ENCODE measurements at places on chromosomes 3 and 15. TPM values are rescaled to one million over a fixed set of nuclear protein-coding genes. Genes with fewer than 3 reads are reported as not detected.
A peak's percentile ranks its signal among the peaks of the same experiment; 100 is the strongest.

DNA sequence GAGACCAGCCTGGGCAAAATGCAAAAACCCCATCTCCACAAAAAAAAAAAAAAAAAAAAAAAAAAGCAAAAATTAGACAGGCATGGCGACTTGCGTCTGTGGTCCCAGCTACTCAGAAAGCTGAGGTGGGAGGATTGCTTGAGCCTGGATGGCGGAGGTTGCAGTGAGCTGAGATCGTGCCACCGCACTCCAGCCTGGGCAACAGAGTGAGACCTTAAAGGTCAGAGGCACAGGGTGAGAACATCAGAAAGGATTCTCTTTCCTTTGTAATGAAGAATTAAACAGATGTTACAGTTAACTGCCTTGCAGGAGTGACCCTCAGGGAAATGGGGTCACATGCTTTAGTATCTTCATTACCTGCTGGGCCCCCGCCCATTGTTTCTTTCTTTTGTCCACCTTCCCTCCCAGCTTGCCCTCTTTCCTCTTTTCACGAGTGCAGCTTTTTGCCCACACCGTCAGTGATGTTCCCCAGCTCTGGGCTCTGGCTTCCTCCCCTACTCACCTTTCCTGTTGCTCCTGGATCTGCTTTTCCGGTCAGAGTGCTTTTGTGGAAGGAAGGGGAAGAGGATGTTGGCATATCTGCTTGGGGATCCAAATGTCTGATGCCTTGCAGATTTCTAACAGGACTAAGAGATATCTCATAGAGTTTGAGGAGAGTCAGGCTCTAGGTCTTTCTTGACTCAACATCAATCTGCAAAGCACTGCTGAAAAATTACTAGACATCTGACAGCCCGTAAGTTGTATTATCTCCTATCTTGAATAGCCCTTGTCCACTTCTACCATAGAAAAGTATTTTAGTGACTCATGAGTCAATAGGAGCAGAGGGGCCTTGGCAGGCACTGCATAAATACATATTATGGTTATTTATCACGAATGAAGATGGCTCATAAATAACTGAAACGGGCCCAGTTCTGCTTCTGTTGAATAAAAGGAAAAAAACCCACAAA, 35.6 kb upstream of the NDUFB4 start:
- DNase-seq, result no peak
- H3K4me1 ChIP-seq, result no peaks in the 10 kb centered on the region
- no peak overlapping the region for H3K4me3 ChIP-seq
- no peaks in the 10 kb centered on the region for H3K27me3 ChIP-seq
- no peaks in the 10 kb centered on the region for H3K36me3 ChIP-seq

DNA sequence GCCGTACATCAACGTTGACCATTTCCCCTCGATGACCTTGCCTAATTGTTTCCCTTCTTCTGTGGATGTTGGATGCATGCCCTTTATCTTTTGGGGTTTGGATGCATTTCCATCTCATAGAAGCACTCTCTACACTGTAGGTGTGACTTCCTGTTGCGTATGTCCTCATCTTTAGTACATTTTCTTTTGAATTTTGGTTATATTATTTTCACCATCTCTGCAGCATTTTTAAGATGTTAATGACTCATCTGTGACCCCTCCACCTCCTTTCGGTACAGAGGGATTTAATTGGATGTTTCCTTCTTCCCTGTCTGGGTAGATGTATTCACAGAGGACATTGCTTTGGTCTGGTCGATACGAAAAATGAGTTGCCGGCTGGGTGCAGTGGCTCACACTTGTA, 172.1 kb downstream of the APBA2 start:
- H3K4me3 ChIP-seq, result no peak overlapping the region
- DNase-seq, result no peak
- H3K27me3 ChIP-seq, result no peaks in the 10 kb centered on the region
- no peak overlapping the region for H3K27ac ChIP-seq
- H3K4me1 ChIP-seq, result no peaks in the 10 kb centered on the region
- H3K36me3 ChIP-seq, result no peaks in the 10 kb centered on the region

- no peaks in the 10 kb centered on the region for H3K27me3 ChIP-seq
- H3K36me3 ChIP-seq, result no peaks in the 10 kb centered on the region
- no peak overlapping the region for H3K4me3 ChIP-seq
Measured at GRCh38 chr15:53665930-53666329, 93.5 kb downstream of the WDR72 start.

DNA sequence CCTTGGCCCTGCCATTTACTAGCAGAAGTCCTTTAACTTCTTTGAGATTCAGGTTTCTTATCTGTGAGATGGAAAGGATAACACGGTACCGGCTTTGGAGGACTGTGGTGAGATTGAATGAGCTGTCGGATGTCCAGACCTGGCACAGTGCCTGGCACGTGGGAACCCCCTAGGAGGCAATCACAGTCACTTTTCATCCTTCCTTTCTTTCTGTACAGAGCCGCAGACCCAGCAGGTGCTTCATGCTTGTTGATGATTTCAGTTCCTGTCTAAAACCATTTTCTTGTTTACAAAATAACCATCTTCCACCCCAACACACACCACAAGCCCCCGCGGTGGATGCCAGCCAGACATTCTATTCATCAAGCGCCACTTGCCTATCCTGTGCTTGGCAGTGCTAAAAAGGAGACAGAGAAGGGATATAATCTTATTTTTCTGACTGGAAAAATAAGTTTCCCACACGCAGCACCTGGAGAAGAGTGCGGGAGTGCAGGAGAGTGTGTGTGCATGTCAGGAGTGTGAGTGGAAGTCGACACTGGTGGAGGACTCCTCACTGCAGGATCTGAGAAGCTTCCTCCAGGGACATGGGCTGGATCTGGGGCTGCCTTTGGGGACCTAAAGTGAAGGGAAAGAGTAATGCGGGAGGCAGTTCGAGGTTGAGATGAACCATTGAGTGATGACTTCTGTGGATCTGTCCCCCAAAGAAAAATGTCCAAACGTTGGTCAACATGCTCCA, 85.7 kb downstream of the ST6GAL1 start:
- H3K4me3 ChIP-seq, result no peak overlapping the region
- peak; percentile 90 for DNase-seq
- no peaks in the 10 kb centered on the region for H3K27me3 ChIP-seq
- peak overlapping the region; percentile 79 for H3K27ac ChIP-seq

GRCh38 chr3:183774631-183775030, 50.7 kb downstream of the MAP6D1 start:
- no peak overlapping the region for H3K4me3 ChIP-seq
- H3K27me3 ChIP-seq, result no peaks in the 10 kb centered on the region
- H3K36me3 ChIP-seq, result peaks cover 48% of the 10 kb centered on the region

GRCh38 chr15:91055548-91056331, 33.3 kb upstream of the VPS33B start:
- H3K4me1 ChIP-seq, result no peaks in the 10 kb centered on the region
- DNase-seq, result peak; percentile 71
- no peaks in the 10 kb centered on the region for H3K36me3 ChIP-seq
- H3K27ac ChIP-seq, result no peak overlapping the region
- no peaks in the 10 kb centered on the region for H3K27me3 ChIP-seq
- H3K4me3 ChIP-seq, result no peak overlapping the region

GRCh38 chr3:138942861-138943623, 3.9 kb downstream of the FOXL2 start:
- DNase-seq, result no peak
- H3K4me1 ChIP-seq, result peaks cover 3% of the 10 kb centered on the region
- peaks cover 74% of the 10 kb centered on the region for H3K27me3 ChIP-seq
- H3K36me3 ChIP-seq, result no peaks in the 10 kb centered on the region

DNA sequence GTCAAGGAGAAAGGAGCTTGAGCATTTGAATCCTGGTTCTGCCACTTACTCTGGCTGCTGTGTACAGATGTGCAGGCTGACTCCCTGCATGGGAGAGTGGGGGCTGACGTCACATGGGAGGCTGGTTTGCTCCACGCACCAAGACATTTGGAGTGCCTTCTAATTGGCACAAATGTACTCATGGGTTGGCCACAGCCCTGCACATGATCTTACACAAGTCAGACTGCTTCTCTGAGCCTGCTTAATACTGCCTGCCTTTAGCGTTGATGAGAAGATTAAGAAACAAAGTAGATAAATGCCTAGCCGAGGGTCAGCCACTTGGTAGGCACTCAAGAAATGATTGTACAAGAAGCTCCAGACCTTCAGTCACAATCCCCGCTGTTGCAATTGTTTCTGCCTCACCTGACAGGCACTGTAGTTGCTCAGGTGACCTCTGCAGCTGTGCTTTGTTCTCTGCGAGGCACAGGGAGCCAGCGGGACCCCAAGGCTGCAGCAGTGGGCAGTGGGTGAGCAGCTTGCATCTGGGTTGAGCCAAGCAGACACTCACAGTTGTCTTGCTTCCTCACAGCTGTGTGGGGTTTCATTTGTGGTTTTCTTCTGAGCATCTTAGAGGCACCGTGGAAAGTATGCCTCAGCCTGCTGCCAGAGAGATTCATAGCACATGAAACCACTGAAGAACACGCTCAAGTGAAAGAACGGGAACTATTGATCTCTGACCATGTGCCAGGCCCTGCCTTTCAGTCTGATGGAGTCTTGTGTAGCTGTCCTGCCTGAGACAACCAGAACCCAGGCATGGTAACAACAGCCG, 33.1 kb downstream of the GRK7 start:
- no peaks in the 10 kb centered on the region for H3K36me3 ChIP-seq
- no peak for DNase-seq
- no peaks in the 10 kb centered on the region for H3K27me3 ChIP-seq
- H3K4me3 ChIP-seq, result peak overlapping the region; percentile 24
- no peaks in the 10 kb centered on the region for H3K4me1 ChIP-seq

DNA sequence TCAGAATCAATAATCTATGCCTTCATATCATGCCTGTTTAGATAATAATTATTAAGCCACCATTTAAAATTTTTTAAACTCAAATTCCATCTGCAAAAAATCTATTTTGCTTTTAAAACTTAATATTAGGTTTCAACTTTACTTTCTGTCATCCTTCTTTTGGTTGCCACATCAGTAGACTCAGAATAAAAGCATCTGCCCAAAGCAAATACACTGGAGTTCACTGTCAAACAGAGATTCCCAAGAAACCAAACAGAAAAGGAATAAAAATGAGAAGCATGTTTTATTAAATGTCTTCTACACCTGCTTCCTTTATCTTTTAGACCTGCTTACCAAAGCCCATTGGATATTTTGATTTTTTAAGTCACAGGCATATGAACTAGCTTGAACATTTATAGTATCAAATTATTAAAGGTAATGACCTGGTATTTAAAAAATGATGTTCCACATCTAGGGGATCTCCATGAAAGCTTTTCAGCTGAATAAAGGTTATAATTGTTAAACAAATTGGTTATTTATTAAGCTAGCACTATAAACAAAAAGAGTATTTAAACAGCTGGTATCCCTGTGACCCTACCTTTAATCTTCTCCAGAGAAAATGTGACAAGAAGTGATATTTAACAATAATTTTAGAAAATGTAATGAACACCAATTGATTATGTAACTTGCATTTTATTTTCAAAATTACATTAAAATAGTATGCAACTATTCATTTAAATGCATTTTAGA, 62.5 kb downstream of the ALCAM start:
- no peaks in the 10 kb centered on the region for H3K27me3 ChIP-seq
- H3K36me3 ChIP-seq, result no peaks in the 10 kb centered on the region
- no peak overlapping the region for H3K27ac ChIP-seq
- H3K4me3 ChIP-seq, result no peak overlapping the region
- H3K4me1 ChIP-seq, result no peaks in the 10 kb centered on the region
- DNase-seq, result no peak

- no peaks in the 10 kb centered on the region for H3K27me3 ChIP-seq
- H3K36me3 ChIP-seq, result no peaks in the 10 kb centered on the region
- no peak overlapping the region for H3K4me3 ChIP-seq
- no peak for DNase-seq
- no peak overlapping the region for H3K27ac ChIP-seq
Measured at GRCh38 chr15:60932051-60932915, 296.8 kb downstream of the RORA start.

DNA sequence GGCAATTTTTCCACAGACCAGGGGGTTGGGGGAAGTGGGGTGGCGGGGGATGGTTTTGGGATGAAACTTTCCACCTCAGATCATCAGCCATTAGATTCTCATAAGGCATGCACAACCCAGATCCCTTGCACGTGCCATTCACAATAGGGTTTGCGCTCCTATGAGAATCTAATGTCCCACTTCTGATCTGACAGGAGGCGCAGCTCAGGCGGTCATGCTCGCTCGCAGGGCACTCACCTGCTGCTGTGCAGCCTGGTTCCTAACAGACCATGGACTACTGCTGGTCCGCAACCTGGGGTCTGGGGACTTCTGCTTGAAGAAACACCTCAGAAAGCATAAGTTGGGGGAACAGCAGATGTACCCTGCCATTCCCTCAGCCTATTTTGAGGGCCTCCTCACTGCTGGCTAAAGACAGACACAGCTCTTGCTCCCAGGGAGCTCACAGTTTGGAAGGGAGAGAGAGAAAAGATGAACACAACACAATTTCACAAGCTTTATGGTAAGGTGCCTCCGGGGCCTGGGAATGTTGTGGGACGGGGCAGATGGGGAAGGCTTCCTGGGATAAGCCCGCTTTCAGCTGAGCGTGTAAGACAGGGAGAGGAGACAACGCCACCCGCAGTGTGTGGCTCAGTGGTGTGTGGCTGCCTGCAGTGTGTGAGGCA, 285.2 kb downstream of the ADAMTS17 start:
- H3K27me3 ChIP-seq, result no peaks in the 10 kb centered on the region
- no peak overlapping the region for H3K27ac ChIP-seq
- no peaks in the 10 kb centered on the region for H3K4me1 ChIP-seq
- H3K4me3 ChIP-seq, result no peak overlapping the region

DNA sequence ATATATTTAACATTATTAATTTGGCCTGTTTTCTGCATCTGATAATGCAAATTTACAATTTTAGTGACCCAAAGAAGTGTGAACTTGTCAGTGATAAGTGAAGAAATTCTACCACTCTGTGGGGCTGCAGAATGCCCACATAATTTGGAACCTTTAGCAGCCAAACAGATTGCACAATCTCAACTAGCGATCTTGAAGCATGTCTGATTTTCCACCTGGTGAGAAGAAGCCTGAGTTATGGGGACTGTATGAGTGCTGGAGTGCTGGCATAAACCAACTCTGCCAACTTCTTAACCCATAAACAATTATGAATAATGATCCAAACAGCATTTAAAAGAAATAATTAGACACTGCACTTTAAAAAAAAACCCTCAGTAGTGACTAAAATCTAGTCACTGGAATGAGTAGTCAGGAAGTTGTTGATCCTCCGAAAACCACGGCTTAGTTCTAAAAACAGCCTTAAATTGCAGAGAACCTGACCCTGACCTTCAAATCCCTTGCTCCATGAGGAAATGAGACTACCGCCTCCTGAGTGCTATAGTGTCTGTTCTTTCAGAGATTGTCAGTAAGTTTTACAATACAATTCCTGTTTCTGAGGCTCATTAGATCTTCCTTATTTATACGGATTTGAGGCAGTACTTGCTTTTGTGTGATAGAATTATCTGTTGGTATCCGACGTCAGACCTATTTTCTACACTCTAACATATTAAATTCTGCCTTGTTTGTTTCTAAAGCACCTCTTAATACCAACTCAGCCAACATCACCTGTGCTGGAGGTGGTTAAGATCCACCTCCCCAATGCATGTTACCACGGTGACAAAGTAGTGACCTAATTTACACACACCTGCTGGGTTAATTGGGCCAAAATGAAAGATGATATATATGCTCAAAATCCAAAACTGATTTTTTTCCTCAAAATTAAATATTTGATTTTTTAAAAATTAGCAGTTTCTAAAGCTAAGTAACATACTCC, 267.7 kb downstream of the ZBTB20 start:
- no peaks in the 10 kb centered on the region for H3K36me3 ChIP-seq
- H3K4me1 ChIP-seq, result peaks cover 7% of the 10 kb centered on the region
- no peak overlapping the region for H3K27ac ChIP-seq
- H3K27me3 ChIP-seq, result no peaks in the 10 kb centered on the region
- H3K4me3 ChIP-seq, result no peak overlapping the region
- no peak for DNase-seq

ISLR gene
- total RNA-seq, result 22.8 TPM

SPINK8 gene
- not detected for total RNA-seq

TRIM42 gene
- not detected for total RNA-seq

MESP2 gene
- total RNA-seq, result not detected

B3GALNT1 gene
- total RNA-seq, result 0.83 TPM

TERB2 gene
- total RNA-seq, result not detected

ALS2CL gene
- 113 TPM for total RNA-seq

GATM gene
- 179 TPM for total RNA-seq

APH1B gene
- total RNA-seq, result 4.8 TPM

All from Peyer's patch (tissue), 4 donors.